ENCODE measurements at places on chromosomes 7 and 10. TPM values are rescaled to one million over a fixed set of nuclear protein-coding genes. Genes with fewer than 3 reads are reported as not detected.

Gene BMPR1A
- 17.2 TPM for total RNA-seq

Gene SFRP4
- total RNA-seq: not detected

Gene SCART1
- 15.3 TPM for total RNA-seq

DNA sequence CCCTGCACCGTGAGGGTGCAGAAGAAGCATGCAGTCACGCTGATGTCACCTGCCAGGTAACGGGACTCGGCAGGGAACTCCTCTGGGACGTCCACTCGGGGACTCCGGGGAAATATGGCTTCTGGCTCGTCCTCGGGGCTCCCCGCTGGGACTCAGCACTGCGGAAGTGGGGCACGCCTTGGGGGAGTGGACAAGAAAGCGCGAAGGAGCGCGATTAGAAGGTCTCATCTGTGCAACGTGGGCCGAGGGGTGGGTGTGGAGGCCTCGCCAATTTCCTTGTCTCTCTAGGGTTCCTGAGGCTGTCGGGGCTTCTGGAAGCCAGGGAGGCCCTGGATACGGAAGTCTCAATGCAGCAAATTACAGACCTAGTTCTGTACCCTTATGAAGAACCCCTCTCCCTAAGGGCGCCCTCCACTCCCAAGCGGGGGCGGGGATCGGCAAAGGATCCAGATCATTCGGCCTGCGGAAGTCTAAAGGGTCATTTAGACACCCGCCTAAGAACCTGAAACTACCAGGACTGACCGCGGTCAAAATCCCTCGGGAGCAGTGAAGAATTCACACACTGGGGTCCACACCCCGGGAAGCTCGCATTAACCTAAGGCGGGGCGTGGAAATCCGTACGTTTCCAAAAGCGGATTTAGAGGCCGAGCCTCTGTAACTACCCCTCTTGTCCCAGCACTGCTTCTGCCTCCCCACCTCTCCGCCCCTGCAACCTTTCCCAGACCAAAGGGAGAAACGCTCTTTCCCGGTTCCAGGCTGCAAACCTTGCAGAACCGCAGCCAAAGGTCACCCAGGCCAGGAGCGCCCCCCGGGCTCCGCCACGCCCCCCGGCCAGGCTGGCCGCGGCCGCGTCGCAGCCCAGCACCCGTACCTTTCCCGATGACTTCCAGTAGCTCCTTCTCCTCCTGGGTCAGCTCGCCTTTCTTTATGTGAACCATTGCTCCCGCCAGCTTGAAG is 640 bp downstream of the ANKMY2 start:
- H3K36me3 ChIP-seq: peaks cover 4% of the 10 kb centered on the region
- peaks cover 42% of the 10 kb centered on the region for H3K4me1 ChIP-seq
- H3K4me3 ChIP-seq: peak overlapping the region; percentile 90
- peak overlapping the region; percentile 86 for H3K27ac ChIP-seq

GRCh38 chr7:153942036-153942435 is 110.2 kb upstream of the DPP6 start:
- no peak overlapping the region for H3K27ac ChIP-seq
- no peaks in the 10 kb centered on the region for H3K27me3 ChIP-seq
- no peaks in the 10 kb centered on the region for H3K36me3 ChIP-seq
- H3K4me3 ChIP-seq: no peak overlapping the region
- no peak for DNase-seq
- H3K4me1 ChIP-seq: no peaks in the 10 kb centered on the region

DNA sequence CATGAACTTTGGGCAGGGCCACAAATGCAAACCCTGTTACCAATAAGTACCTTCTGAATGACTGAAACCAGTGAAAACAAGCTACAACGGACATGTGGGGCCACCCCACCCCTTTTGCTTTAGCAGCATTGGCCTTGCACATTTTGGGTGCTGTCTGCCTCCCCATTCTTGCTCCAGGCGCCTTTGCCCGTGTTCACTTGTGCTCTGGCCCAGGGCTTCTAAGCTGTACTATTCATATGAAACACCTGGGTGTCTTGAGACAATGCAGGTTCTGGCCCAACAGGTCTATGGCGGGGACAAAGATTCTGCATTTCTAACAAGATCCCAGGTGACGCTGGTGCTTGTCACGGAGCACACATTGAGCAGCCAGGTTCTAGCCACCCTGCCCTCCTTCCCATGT is 96.5 kb upstream of the SDK1 start:
- no peaks in the 10 kb centered on the region for H3K4me1 ChIP-seq
- peaks cover 3% of the 10 kb centered on the region for H3K27me3 ChIP-seq
- no peaks in the 10 kb centered on the region for H3K36me3 ChIP-seq
- no peak overlapping the region for H3K27ac ChIP-seq

DNA sequence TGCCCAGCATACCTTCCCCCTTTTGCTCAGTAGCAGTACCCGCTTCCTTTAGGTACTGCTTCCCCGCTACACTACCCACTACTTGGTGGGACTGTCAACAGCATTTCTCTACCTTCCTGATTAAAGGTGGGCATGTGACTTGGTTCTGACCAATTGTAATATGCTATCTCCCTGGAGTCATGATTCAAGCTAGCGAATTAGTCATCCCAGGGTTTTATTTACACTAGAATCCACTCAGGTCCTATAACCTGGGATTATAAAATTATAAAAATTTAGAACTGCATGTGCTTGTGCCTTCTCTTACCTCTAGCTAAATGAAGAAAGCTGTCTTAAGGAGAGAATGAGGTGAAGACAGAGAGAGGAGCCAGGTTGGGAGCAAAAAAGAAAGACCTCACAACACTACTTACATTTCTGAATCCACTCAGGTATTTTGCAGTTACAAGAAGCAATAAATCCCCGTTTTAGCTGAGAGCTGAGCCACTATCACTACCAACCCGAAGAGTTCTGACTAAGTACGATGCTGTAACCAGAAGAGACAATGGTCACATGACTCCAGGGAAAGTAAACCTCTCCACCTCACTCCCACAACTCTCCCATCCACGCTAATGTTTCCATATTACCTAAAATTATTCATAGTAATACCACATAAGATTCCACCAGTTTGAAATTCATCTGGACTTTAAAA is 9.7 kb downstream of the GBX1 start:
- DNase-seq: no peak
- H3K27me3 ChIP-seq: peaks cover 34% of the 10 kb centered on the region
- H3K4me3 ChIP-seq: no peak overlapping the region
- no peaks in the 10 kb centered on the region for H3K36me3 ChIP-seq

- no peak for DNase-seq
- no peaks in the 10 kb centered on the region for H3K27me3 ChIP-seq
- H3K4me3 ChIP-seq: no peak overlapping the region
Observed at GRCh38 chr10:120499883-120500282, 42.9 kb downstream of the PLPP4 start.

DNA sequence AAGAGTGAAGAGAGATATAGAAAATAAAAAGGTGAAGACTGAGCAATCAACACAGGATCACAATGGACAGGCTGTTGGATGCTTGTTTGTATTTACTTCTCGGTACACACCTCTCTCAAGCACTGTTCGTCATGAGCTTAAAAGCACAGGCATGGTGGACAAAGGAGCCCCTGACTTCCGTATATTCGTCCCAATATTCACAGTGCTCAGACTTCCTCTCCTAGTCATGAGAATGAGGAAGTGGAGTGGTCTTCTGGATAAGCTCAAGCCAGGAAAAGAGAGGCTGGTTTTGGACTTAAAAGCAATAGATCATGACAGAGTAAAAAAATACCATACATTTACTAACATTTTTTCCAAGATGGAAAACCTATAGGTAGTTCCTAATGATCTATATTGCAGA is 172.5 kb downstream of the SORCS1 start:
- H3K4me1 ChIP-seq: no peaks in the 10 kb centered on the region
- no peaks in the 10 kb centered on the region for H3K27me3 ChIP-seq
- no peak overlapping the region for H3K4me3 ChIP-seq
- no peak for DNase-seq

DNA sequence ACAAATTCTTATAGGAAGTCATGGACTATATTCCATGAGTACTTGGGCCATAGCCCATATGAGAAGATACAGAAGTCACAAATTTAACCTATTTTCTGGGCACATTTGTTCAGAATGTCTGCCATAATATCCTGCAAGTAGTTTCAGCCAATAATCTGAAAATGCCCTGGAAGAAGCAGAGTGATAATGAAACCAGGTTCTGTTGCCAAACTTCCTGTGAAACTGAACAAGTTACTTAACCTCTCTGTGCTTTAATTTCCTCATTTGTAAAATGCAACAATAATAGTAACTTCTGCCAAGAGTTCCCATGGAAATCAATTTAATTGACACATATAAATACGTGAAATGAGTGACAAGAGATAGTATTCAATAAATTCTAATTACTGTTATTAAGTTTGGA is 88.8 kb downstream of the SEMA3C start:
- no peak for DNase-seq
- no peaks in the 10 kb centered on the region for H3K27me3 ChIP-seq
- no peaks in the 10 kb centered on the region for H3K36me3 ChIP-seq
- H3K4me1 ChIP-seq: no peaks in the 10 kb centered on the region
- no peak overlapping the region for H3K27ac ChIP-seq
